ENCODE measurements at places on chromosomes 1 and 21.

DNA sequence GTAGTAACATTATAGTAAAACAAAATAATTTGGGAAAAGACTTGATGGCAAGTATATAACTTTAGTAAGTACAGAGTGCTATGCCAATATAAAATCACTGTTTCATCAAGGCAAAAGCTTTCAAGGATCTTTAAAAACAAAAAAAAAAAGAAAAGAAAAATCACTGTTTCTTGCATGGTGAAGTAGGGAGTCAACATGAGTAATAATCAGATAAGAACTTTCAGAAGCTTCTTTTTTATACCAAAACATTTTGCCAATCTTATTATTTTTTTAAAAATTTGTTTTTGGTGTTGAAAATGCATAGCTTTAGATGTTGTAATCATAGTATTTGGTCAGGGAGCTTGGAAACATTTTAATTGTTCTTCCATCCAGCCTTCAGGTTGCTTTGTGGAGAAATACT, 37.2 kb downstream of the CAMSAP2 start:
- DNase-seq = no peak

DNA sequence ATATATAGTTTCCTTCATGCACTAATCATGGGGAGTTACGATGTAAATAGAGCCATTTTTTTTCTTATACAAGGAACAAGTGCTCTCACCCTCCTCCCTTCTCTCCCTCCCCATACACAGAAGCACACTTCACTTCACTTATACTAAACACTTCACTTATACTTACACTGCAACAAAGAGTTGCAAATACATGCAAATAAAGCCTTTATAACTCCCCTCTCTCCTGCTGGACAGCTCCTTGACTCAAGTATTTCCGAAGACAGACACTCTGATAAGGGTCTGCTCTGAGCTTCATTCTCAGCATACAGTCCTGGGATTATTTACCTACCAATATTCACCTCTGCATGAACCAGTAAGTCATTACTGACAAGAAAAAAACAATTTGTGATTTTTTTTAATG, 35.6 kb upstream of the ERG start:
- DNase-seq = no peak

DNA sequence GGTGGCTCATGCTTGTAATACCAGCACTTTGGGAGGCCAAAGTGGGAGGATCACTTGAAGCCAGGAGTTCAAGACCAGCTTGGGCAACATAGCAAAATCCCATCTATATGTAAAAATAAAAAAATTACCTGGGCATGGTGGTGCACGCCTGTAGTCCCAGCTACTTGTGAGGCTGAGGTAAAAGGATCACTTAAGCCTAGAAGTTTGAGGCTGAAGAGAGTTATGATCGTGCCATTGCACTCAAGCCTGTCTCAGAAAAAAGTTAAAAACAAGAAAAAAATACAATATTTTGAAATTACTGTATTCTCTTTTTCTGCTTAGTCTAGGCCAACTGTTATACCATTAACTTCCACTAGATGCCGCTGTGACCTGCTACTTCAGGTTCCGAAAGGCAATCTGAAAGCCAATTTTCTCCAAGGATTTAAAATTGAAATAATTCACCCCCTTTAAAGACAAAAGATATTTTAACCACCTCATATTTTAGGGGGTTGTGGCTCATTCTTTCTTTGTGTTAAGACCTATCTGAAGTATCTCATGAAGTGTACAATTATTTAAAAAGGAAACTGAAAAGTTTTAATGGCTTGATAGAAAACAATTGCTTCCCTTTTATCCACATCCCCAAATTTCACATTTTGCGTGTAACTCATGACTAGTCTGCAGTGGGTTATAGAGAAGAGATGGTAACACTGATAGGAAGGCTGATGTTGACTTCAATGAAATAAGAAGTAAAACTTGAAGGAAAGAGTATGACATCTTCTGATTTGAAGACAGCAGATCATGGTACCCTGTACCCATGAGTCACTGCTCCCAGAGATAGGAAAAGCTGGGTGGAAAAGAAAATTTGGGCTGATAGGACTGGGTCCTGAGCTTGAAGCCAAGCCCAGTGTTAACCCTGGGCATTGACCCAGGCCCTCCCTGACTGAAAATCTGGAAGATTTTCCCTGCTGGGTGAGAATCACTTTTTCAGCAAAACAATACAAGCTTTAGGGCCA, 24.4 kb upstream of the CLDN14 start:
- DNase-seq = no peak

GRCh38 chr1:41503538-41504113, 19.1 kb upstream of the EDN2 start:
- no peak for DNase-seq

DNA sequence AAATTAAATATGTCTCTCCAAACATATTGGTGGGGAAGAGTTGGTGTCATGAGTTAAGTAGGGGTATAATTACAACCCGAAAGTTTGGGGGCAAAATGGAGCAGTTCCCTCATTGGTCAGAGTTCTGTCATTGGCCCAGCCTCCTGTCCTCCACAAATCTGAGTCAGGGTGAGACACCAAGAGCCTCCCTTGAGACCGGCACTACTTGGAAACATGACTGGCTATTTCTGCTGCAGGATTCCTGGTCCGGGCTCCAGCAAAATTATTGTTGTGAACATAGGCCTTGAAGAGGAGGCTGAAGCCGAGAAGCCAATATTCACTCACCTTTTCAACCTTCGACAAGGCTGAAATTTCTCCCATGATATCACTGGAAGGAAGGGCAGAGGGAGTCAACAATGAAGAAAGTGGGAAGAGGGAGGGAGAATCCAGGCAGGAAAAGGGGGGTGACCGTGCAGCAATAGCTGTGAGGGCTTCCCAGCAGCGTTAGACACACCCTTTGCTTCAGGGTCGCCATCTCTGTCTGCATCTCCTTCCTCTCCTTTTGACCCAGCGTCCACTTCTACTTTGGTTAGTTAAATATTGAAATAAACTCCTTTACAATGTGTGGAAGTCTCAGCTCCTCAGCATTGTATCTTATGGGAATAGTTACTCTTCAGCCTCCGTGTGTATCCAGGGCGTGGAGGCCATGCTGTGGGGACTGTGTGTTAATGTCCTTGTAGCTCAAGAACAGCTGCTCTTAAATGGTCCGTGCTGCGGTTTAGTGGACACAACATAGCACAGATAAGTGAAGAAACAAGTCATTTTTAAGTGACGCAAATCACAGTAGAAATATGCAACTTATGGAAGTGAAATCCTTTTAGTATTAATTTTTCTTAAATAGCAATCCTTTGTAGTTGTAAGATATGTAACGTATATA, 307.4 kb downstream of the DISC1 start:
- no peak for DNase-seq

- DNase-seq = no peak
Observed at GRCh38 chr1:181101581-181102226, 13.2 kb downstream of the IER5 start.

GRCh38 chr1:227127891-227128290, 187.8 kb downstream of the COQ8A start:
- no peak for DNase-seq

DNA sequence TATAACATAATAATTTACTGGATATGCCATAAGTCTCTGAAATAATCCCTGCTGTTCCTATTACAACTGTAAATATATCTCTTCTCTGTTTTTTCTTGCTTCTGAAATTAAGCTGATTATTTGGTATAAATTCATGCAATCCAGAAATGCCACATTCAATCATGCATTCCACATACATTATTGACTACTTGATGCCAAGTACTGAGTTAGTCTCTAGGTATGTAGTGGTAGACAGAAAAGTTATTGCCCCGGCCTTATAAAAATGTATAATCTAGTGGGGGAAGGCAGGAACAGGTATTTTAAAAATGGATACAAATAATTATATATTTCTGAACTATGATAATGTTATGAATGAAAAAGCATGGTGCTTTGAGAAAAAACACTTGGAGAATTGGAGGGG, 338.6 kb upstream of the SNX7 start:
- no peak for DNase-seq

- peak; percentile 91 for DNase-seq
Observed at GRCh38 chr1:206106328-206107167, 10.6 kb downstream of the AVPR1B start.

DNA sequence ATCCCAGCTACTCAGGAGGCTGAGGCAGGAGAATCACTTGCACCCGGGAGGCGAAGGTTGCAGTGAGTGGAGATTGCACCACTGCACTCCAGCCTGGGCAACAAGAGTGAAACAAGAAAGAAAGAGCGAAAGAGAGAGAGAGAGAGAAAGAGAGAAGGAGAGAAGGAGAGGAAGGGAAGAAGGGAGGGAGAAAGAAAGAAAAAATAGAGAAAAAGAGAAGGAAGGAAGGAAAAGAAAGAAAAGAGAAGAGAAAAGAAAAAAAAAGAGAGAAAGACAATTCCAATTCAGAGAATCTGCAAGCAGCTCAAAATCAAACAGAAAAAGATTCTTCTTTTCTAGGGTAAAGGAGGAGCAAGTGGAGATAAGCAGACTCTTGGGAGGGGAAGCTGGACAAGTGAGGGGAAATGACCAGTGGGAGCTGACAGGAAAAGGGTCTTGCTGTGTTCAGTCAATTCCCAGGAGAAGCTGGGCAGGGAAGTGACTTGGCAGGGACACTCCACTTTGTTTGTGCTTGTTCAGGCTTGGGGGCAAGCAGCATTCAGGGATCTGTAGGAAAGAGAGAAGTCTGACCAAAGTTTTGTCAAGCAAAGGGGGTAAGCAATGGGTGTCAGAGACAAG, 3.6 kb upstream of the CAPN2 start:
- DNase-seq = no peak

- no peak for DNase-seq
Observed at GRCh38 chr1:154546264-154547063, 12.0 kb downstream of the UBE2Q1 start.

DNA sequence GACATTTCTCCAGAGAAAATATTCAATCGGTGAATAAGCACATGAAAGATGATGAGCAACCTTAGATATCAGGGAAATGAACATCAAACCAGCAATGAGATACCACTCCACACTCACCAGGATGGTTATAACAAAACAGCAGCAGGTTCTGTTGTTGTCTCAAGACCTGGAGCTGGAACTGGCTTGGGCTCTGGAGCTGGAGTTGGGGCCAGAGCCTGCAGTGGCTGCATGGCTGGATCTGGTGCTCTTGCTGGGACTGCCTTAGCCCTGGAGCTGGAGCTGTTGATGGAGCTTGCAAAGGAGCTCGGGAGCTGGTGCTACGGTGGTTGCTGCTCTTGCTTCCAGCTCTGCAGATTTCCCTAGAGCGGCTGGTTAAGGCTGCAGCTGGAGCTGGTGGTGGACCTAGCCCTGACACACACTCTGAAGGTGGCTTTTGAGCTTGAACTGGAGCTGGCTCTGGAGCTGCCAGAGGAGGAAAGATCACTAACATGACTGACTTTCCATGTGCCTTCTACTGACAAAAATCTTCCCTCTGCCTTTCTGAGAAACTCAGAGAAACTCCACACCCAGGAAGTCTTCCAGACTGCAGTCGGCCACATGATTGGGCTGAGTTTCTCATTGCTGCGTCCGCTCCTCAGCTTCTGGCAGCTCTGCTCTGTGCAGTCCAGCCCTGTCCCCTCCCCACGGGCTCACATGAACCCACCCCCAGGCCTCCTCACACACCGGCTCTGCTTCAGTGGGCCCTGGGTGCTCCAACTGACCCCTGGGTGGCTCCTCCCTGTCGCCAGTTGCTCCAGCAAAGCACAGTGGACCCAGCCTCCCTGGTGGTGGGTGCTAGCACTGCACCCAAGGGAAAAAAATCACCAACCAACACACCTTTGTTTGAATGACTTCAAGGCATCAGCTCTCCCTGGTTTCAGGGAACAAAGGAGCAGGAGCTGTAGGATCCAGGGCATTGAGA, 139.1 kb upstream of the FMN2 start:
- DNase-seq = no peak

DNA sequence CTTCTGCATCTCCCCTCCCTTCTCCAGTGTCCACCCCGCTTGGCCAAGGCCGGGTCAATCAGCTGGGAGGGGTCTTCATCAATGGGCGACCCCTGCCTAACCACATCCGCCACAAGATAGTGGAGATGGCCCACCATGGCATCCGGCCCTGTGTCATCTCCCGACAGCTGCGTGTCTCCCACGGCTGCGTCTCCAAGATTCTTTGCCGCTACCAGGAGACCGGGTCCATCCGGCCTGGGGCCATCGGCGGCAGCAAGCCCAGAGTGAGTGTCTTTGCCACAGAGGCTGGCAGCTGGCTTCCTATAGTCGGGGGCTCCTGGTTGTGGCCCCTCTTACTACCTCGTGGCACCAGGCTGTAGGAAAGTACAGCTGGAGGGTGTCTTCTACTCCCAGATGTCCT, 3.6 kb downstream of the PAX7 start:
- DNase-seq = no peak

DNA sequence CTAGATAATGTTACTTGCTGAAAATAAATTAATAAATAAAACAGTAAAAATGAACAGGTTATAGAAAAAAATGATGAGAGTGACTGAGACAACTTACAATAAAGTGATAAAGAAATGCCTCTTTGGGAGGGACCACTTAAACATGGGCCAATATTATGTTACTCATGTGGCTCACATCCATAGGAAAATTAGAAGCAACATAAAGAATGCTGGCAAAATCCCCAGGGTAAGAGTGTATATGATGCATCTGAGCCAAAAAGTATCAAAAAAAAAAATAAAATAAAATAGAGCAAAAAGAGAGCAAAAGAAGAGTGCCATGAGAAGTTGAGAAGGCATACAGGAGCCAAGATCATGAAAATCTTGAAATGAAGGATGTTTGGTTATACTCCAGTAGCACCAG, 818.0 kb downstream of the LTN1 start:
- no peak for DNase-seq

- no peak for DNase-seq
Observed at GRCh38 chr1:62436039-62436465, 797 bp upstream of the USP1 start.

- DNase-seq = no peak
Observed at GRCh38 chr1:12244078-12244477, 14.2 kb downstream of the VPS13D start.

- no peak for DNase-seq
Observed at GRCh38 chr1:185704181-185704580, 30.0 kb upstream of the HMCN1 start.

- no peak for DNase-seq
Observed at GRCh38 chr1:39680751-39681150, 8.8 kb upstream of the NT5C1A start.

DNA sequence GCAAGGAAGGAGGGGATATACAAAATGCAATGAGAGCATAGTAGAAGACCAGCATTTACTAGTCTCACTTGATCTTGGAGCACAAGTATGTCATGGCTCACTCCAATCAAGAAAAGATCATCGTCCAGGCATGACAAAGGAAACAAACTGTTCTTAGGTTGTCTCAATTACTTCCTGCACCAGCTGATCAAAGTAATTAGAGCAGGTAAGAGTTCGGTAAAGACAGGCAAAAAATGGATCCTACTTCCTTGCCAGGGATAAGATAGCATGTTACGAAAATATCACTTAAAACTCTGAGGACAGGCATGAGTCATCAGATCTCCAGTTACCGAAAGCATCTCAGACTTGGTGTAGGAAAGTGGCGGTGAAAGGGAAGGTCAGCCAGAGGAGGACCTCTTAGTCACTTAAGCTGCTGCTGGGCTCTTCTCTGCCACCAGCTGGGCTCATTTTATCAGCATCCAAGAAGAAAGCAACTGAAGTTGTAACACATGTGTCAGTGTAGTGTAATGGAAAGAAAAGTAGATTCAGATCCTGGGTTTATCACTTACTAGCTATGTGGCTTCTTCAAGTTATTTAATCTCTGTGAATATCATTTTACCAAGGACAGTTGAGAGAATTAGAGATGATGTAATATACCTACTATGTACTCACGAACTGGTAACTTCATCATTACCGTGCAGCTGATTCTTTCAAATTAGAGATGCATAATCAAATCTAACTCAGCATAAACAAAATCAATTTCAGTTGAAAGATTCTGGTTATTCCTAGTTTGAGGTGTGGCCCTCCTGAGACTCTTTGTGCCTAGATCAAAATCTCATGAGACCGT, 46.8 kb downstream of the XCL1 start:
- no peak for DNase-seq

GRCh38 chr1:229094476-229095311, 176.2 kb upstream of the RAB4A start:
- no peak for DNase-seq

All from femur (tissue), 1 donor.